ENCODE measurements at places on chromosomes 5 and 9.

DNA sequence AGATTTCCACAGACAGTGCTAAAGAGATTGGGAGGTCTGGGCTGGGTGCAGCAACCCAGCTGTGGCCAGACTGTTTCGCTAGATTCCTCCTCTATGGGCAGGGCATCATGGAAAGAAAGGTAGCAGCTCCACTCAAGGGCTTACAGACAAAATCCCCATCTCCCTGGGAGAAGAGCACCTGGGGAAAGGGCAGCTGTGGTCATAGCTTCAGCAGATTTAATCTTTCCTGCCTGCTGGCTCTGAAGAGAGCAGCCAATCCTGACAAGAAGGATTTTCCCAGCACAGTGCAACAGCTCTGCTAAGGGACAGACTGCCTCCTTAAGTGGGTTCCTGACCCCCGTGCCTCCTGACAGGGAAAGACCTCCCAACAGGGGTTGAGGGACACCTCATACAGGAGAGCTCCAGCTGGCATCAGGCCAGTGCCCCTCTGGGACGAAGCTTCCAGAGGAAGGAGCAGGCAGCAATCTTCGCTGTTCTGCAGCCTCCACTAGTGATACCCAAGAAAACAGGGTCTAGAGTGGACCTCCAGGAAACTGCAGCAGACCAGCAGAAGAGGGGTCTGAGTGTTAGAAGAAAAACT is 1379.3 kb upstream of the ACO1 start:
- DNase-seq: no peak

- DNase-seq: no peak
Observed at GRCh38 chr5:123476731-123477130, 35.2 kb upstream of the CSNK1G3 start.

DNA sequence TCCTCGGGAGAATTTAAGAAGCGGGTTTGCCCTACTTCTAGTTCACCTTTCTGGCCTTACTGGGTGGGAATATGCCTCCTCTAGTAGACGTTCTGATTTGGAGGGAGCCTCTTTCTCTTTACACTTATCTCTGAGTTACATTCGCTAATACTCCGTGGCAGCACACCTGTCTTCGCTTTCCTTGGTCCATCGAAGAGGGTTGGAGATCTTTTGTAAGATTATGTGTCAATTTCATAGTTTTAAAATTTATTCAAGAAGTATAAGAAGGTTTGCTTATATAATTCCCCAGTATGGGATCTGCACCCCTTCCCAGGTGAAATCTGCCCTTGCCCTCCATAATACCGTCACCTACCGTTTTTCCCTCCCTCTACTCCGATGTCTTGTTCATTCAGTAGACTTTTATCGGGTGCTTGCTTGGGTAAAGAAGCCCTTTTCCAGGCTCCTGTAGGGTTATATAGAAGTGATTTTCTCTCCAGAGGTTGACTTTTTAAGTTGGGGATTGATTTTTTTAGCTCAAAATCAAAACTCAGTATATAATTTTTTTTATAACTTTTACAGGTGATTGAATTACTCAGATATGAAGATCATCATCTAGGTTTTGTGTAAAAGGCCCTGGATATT is 1.1 kb downstream of the GPBP1 start:
- no peak for DNase-seq

GRCh38 chr5:174301848-174302625 is 256.5 kb downstream of the NSG2 start:
- DNase-seq: no peak

DNA sequence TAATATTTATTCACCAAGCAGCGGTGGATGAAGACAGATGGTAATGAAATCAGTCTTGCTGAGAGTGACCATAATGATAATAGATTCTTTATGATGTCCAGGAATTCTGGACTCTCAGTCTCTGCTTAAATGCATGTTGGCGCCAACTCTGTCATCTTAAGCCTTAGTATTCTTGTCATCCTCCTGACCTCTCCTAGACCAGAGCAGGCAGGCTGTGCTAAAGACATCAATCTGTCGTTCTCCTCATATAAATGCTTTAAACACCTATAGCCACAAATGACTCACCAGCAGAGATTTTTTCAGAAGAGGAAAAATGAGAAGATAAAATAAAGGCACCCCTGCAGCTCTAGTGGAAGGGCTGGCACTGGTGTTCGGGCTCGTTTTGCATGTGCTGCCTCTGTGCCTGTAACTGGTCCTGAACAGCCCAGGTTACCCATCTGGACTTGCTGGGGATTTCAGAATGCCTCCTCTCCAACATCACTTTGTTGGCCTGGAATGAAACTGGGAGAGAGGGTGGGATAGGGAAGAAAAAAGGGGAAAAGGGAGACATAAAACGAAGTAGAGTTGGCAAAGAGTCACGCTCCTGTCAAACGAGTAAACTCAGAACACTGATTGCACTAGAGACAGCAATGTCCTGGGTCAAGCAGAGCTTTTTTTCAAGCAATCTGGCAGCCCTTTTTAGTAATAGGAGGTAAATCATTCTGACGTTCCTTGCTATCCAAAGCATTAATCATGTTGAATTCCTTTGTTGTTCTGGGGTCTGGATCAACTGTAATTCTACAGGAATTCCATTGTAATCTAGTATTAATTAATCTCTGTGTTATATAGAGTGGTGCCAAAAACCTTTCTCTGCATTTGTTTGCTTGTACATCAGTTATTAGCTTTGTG is 195.5 kb upstream of the CLINT1 start:
- no peak for DNase-seq

DNA sequence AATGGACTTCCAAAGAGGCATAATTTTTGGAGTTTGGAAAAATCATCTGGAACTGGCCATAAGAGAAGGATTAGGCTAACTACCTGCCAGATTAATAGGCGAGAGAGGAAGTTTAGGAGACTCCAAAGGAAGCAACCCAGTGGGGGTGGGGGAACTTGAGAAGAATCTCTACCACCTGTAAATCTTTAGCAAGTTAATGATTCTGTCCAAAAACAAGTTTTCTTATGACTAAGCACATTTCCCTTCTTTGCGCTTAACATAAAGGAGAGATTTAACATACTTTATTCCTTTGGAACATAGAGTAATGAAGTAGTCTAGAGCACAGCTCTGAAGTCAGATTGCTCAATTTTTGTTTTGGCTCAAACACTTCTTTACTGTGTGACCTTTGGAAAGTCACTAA is 58.2 kb upstream of the PAPPA start:
- no peak for DNase-seq

GRCh38 chr5:58025809-58026208 is 434.1 kb downstream of the PLK2 start:
- DNase-seq: no peak

DNA sequence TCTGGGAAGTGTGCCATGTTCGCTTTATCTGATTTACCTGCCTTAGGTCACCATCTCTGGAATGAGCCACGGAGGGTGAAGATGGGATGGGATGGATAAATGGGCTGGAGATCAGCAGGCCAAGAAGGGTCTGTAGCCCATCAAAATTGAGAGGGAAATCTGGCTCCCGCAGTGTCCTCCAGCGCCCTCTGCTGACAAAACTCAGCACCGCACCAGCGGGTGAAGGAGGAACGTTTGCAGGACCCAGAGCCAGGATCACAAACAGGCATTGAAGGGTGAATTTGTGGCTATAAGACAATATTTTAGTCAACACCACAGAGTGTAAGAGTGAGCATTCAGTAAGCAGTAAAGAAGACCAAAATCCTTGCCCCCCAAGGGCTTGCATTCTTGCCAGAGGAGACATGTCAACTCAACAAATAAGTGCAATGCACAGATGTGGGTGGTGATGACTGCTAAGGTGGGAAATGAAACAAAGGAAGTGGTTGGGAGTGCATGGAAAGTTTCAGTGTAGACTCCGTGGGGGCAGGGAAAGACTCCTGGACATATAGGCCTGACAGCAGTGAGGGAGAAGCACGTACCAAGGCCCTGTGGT is 124.4 kb downstream of the TENT4A start:
- peak; percentile 54 for DNase-seq

GRCh38 chr9:17776735-17777134 is 197.9 kb downstream of the SH3GL2 start:
- no peak for DNase-seq

GRCh38 chr5:17340379-17340778 is 122.9 kb downstream of the BASP1 start:
- DNase-seq: no peak

DNA sequence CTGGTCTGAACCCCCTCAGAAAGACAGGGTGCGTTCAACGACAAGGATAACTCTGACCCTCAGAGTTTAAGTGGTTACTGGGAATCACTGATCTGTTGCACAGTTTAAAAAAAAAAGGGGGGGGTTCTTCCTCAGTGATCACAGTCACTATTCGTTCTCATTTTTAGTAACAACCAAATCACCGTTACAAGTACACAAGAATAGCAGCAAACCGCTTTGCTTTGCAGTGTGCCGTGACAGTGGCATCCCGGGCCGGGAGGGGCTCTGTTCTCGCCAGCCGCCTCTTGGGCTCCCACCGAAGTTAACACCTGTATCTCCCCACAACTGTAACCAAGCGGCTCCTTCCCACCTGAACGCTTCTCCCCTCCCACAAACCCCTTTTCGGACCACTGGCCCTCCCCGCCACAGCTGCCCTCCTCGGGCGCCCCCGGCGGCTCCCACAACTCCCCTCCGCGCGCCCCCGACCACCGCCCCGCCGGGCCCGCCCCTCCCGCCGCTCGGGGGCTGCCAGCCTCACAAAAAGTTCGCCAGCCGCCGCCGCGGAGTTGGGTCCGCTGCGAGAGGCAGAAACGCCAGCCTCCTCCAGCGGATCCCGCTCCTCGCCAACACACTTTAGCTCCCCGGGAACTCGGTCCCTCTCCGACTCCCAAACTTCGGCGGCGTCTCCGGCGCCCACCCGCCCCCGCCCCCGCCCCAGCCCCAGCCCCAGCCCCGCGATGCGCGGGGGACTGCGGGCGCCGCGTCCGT is 1.2 kb downstream of the SSBP2 start:
- peak; percentile 66 for DNase-seq

- no peak for DNase-seq
Observed at GRCh38 chr5:42806701-42807262, 4.9 kb downstream of the SELENOP start.

GRCh38 chr5:57171816-57172465 is 1.9 kb upstream of the GPBP1 start:
- DNase-seq: no peak

GRCh38 chr5:135876146-135876545 is 19.5 kb downstream of the IL9 start:
- DNase-seq: no peak

DNA sequence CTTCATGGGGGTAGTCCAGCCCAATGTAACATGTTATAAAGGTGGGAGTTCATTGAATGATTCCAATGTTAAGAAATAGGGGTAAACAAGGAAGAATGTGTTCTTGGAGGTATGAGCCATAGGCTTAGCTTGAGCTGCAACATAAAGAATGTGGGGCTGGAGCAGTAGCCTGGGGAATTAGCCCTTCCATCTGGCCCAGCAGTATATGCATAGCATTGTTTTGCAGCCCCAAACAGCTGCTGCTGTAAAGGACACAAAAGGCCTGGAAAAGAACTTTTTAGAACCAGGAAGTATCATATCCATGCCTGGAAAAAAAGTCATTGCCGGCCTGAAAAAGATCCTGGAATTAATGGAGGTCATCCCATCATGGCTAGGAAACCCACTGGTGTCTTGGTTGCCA is 55.8 kb upstream of the SMARCA2 start:
- DNase-seq: no peak

- DNase-seq: no peak
Observed at GRCh38 chr5:126438868-126439267, 15.7 kb downstream of the GRAMD2B start.

- no peak for DNase-seq
Observed at GRCh38 chr9:107792006-107792405, 302.4 kb upstream of the KLF4 start.

GRCh38 chr9:97394881-97395280 is 17.0 kb upstream of the TDRD7 start:
- DNase-seq: no peak

DNA sequence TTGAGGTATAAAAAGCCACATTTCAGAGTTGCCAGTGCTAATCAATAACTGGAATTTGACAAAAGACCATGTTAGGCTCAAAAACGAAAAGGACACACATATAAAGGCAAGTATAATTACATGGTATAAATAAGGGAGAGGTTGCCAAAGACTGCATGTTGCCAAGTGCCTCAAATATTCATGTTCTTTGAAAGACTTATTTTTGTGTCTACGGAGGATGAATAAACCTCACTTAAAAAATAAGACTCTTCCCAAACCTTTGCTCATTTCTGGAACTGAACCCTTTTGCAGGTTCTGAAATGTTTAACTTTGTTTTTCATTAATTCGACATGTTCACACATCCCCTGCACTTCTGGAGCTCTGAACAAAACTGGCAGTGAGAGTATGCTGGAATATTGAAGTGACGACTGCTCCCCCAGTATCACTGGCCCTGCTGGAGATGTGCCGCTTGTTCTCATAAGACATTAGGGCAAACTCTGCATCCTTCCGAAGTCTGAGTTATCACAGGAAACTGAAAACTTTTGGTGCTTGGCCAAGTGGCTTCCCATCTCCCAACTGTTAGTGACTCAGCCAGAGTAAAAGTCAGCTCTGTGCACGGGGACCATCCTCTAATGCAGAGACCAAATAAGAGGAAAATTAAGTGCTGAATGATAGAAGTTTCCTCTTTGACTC is 336.8 kb downstream of the GLIS3 start:
- DNase-seq: no peak

GRCh38 chr9:121818841-121819427 is 167.5 kb downstream of the DAB2IP start:
- DNase-seq: no peak

DNA sequence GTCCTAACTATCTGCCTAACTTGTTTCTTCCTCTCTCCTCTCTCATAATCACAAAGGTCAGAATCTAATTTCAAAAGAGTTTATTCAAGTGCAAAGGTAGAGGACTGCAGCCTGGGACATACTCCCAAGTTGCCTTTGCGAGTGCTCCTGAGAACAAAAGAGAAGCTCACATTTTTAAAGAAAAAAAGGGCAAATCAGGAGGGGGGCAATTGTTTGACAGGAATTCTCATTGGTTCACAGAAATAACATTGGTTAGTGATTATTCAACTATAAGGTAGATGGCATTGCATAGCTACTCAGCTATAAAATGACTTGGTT is 108.1 kb upstream of the RAI14 start:
- DNase-seq: no peak

DNA sequence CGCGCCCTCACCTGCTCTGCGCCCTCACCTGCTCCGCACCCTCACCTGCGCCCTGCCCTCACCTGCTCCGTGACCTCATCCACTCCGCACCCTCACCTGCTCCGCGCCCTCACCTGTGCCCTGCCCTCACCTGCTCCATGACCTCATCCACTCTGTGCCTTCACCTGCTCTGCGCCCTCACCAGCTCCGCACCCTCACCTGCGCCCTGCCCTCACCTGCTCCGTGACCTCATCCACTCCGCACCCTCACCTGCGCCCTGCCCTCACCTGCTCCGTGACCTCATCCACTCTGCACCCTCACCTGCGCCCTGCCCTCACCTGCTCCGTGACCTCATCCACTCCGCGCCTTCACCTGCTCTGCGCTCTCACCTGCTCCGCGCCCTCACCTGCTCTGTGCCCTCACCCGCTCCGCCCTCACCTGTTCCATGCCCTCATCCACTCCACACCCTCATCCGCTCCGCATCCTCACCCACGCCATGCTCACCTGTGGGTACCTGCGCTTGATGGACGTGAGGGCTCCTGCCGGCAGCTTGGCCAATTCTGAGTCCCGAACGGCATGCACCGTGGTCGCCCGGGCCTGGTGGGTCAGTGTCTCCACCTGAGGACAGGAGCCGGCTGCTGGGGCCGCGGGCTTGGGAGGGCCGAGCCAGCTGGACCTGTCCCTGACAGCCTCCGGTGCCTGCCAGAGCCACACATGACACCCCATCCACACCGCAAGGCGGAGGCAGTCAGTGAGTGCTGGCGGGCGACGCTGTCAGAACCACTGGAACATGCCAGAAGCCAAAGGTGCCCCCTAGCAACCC is 35.6 kb upstream of the NSMF start:
- DNase-seq: no peak

- no peak for DNase-seq
Observed at GRCh38 chr9:121286973-121287741, 19.2 kb downstream of the GSN start.

Measured in activated CD8-positive, alpha-beta T cell treated with anti-CD3 and anti-CD28 coated beads, Interleukin-2, amount 10 ng/mL, durations not matched to agents 7 days and 5 days (primary cell).